ENCODE measurements at places on chromosomes 7 and 10. TPM values are rescaled to one million over a fixed set of nuclear protein-coding genes. Genes with fewer than 3 reads are reported as not detected.

DNA sequence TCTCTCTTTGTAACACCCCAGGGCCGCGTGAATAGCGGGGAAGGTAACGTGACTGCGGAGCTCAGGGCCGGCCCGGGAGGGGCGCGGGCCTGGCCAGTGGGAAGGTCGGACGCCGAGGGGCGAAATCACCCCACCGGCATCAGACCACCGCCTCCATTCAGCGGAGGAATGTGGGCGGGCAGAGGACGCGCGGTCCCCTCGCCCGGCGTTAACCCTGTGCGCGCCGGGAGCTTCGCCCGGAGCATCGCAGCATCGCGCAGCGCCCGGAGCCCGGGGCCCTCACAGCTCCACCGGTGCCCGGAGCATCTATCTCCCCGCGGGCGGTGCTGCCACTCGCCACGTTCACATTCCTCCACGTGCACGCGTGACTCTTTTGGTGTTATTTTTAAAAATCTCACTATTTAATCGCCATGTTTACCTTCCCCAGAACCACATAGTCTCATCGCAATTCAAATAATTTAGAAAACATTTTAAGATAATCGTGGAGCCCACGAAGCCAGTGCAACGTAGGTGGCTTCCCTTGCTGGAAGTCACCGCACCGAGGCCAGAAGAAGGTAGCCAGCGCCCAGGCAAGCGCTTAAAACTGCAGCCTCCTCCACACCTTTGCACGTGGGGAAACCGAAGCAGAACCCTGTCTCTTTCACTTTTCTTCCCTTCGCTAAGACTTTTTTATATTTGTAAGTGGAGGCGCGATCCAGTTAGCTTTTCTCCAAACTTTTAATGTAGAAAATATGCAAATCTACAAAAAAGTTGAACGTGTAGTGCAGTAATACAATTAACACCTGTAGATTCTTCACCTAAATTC, 21.8 kb downstream of the FGFBP3 start:
- DNase-seq = peak; percentile 96

GRCh38 chr7:45583296-45583695, 9.1 kb downstream of the ADCY1 start:
- DNase-seq = no peak

- peak; percentile 36 for DNase-seq
These were observed 144.5 kb downstream of the RNF216 start for GRCh38 chr7:5636914-5637313.

DNA sequence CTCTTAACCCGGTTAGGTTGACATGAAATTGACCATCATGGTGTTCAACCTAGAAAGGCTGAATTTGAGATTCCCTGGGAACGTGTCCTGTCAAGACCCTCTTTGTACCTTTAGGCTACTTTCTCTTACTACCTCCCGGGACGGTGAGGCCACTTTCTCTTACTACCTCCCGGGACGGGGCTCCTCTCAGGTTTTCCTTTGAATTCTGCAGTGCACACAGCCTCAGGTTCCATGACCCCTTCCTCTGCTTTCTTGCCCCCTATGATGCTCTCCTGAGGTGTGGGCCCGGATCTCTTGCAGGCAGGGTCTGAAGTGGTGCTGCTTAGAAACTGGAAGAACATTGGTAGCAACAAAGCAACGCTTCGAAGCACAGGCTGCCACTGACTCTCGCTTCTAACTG, 155.3 kb downstream of the CAMK1D start:
- no peak for DNase-seq

ALOX5 gene
- 0.96 TPM for total RNA-seq

MSRB2 gene
- 17.2 TPM for total RNA-seq

DNA sequence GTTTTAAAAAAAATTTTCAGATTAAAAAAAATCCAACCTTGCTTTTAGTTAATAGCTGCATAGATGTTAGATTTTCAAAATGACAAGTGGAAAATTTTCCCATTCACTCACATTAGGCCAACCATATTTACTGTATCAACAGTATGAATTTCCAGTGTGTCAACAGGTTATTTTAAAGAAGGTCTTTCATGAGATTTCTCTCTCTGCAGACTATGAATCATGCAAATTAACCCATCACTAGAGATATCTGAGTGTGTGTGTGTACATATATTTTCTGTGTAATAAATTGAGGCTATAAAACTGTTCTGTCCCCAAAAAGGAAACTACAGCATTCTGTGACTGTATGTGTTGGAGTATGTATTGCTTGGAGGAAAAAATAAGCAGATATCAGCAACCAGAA, 305.6 kb downstream of the ARL4A start:
- no peak for DNase-seq

- DNase-seq = peak; percentile 70
These were observed at the start of gene PON1 for GRCh38 chr7:95324431-95324830. PON1 (minus strand) TSS chr7:95324532; CDS start chr7:95324475, 57 bp downstream.

DNA sequence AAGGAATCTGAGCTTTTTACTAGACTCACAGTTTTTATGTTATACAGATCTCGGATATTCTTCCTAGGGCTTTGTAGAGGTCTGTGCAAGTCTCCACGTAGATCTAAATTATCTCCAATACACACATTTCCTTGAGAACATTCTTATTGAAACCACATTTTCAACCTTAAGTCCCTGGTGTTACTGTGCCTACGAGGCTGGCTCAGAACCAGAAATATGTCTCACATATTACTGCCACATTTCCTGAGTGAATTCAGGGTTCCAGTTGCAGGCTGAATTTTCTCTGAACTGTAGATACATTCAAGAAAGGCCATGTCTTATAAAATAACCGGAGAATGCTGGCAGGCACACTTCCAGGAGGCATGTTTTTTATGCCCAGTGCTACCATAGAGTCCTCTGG, 46.5 kb downstream of the INHBA start:
- DNase-seq = no peak

GRCh38 chr10:124472071-124472470, 10.4 kb downstream of the LHPP start:
- DNase-seq = no peak

STAG3 gene
- total RNA-seq = 1.2 TPM

MAGI2 gene
- 4.2 TPM for total RNA-seq

C10orf53 gene
- total RNA-seq = not detected

GRCh38 chr10:111335826-111336225, 259.0 kb downstream of the ADRA2A start:
- no peak for DNase-seq

FAM221A gene
- 26.2 TPM for total RNA-seq

C10orf62 gene
- total RNA-seq = not detected

- DNase-seq = no peak
These were observed 35.3 kb downstream of the ANKIB1 start for GRCh38 chr7:92281031-92281430.

DNA sequence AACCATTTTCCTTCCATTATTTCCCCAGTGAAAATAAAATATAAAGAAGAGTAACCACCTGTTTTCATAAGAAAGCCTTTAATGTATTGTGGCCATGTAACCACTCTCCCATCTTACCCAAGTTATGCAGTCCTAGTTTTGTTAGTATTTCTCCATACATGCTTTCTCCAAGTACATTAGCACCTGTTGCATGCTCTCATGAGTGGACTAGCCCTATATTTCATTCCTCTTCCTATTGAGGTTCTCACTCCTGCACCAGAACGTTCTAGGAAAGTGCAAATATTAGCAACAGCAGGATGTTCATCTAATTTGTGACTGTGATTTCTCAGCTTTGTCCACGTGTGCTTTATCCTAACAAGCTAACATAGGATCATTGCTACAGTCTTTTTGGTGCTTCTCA, 155.1 kb upstream of the NPVF start:
- no peak for DNase-seq

ZEB1 gene
- total RNA-seq = 26.4 TPM

GRCh38 chr10:33406596-33406995, 72.1 kb upstream of the NRP1 start:
- no peak for DNase-seq

All from neural progenitor cell (in vitro differentiated cells).